T-helper 2 cell treated with Interferon-gamma antibody and Interleukin-4, amounts not matched to agents 5 μg/mL and 100 μg/mL, for 36 hours (primary cell): ENCODE measurements at places on chromosomes 6 and 20.

DNA sequence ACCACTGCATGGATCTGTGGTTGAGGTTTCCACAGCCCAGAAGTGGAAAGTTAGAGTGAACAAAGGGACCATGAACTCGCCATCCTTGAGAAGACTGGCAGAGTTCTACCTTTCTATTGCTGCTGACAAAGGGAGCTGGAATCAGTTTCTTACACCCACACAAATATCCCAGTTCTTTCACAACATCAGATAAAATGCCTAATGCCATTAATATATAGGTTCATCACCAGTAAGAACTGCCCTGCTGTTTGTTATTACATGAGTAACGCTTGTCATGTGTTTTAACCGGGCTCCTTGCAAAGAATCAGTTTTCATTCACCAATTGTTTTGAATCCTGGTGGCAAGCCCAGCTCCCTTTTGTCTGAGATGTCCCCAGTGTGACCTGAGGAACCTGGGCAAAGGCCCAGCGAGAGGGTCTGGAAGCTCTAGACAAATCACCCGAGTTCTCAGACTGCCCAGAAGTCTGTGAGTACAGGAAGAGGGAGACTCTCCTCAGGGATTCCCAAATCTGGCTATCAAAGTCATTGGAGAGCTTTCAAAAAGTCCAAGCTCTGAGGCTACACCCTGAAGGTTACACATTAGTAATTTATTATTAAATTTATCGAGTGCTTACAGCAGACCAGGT is 7.5 kb upstream of the CD164 start:
- no peak for DNase-seq

- DNase-seq: no peak
Observed at GRCh38 chr6:43491750-43492661, 14.6 kb downstream of the TJAP1 start.

DNA sequence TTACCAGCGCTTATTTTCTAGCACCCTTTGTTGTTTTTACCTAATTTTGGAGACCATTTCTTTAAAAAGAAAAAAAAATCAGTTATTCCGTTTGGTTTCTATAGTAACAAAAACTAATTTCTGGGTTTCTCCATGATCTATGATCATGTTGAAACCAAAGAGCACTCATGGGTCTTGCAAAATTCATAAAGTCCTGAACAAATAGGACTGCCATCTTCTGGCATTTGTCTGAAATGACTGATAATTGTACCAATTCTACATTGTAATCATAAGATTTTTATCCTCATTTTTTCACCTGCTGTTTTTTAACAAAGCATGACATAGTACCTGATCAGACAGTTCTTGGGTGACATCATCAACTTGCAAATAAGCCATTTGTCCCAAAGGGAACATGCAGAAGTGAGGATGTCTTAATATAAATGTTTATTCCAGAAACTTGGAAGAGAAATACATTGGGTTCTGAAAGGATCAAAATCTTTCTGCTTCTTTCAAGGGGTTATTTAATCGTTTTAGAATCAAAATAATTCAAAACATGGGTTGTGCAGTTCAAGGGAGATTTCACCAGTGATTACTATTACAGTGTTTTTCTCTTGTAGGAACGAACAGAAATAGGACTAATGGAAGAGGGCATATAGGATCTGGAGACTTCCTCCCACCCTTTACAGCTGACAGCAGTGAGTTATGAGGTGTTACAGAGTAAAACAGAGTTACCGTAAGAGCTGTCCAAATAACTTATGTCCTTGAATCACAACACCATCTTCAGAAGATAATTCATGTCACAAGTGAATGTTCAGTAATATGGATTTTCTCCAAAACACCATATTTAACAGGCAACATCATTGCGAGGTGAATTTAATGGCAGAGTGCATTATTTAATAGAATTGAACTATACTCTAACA is 87.1 kb upstream of the GJE1 start:
- DNase-seq: no peak

GRCh38 chr6:137391061-137391814 is 103.0 kb downstream of the OLIG3 start:
- DNase-seq: no peak

GRCh38 chr20:23587631-23588030 is 18.1 kb downstream of the CST9 start:
- DNase-seq: no peak

DNA sequence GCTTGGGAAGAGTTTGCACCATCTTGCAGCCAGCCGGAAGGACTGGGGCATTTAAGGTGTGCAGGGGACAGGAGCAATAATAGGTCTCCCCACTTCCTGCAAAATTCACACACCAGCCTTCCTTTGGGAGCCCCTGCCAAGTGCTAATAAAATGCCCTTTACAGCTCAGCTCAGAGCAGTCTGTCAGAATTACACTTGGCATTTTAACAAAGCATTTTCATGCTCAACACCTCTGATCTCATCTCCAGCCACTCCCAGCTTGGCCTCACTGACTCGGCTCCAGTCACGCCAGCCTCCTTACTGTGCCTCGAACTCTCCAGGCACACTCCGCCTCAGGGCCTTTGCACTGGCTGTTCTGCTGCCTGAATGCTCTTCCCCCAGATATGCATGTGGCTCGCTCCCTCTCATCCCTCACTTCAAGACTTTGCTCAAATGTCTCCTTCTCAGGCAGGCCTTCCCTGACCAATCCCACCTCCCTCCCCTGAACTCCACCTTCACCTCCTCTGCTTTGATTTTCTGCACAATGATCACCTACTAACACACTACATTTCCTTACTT is 43.7 kb downstream of the GRM4 start:
- DNase-seq: no peak

DNA sequence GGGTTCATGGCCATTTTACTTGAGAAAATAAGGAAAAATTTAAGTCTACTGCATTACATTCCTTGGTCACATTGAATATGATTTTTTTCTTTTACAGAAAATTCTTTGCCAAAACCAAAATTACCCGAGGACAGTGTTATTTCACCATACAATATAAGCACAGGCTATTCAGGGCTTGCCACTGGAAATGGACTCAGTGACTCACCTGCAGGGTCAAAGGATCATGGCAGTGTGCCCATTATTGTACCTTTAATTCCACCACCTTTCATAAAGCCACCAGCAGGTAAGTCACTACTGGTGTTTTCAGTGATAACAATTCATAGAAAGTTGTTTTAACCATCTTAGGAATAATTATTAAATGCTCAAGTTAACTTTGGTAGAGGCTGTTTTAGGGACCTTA is 16.2 kb downstream of the SOBP start:
- no peak for DNase-seq

GRCh38 chr20:44720997-44721784 is 6.0 kb downstream of the CCN5 start:
- no peak for DNase-seq

DNA sequence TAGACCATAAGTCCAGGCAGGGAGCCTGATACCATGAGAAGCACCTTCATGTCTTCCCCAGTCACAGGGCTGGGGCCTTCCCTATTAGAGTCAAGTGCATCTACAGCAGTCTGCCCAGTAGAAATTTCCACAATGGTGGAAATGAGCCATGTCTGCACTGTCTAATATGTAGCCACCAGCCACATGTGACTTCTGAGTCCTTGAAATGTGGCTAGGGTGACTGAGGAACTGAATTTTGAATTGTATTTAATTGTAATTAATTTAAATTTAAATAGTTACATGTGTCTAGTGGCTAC is 300.2 kb downstream of the CLIC5 start:
- no peak for DNase-seq

GRCh38 chr6:3540253-3540820 is 83.5 kb upstream of the SLC22A23 start:
- DNase-seq: no peak

- no peak for DNase-seq
Observed at GRCh38 chr20:9025011-9025410, 43.9 kb upstream of the PLCB4 start.

DNA sequence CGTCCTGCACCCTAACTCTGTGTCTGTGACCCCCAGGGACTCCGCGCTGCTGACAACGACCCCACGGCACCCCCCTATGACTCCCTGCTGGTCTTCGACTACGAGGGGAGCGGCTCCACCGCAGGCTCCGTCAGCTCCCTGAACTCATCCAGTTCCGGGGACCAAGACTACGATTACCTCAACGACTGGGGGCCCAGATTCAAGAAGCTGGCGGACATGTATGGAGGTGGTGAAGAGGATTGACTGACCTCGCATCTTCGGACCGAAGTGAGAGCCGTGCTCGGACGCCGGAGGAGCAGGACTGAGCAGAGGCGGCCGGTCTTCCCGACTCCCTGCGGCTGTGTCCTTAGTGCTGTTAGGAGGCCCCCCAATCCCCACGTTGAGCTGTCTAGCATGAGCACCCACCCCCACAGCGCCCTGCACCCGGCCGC is 129.0 kb downstream of the TAF4 start:
- no peak for DNase-seq

DNA sequence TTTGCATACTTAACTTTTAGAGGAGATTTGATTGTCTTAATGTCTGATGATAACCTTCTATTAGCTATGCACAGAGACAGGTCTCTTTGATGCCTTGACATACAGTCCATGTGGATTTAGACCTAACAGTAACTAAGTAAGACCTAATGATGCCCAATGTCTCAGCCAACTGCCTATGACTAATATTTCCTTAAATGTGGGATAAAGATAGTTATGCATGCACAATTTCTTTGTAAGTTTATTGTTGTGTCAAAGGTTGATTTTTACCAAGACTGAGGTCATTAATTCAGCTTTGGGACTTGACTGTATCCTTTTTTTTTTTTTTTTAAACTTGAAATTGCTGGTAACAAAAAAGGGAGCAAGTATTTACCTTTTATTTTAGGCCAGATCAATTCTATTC is 450.0 kb downstream of the HAO1 start:
- no peak for DNase-seq

DNA sequence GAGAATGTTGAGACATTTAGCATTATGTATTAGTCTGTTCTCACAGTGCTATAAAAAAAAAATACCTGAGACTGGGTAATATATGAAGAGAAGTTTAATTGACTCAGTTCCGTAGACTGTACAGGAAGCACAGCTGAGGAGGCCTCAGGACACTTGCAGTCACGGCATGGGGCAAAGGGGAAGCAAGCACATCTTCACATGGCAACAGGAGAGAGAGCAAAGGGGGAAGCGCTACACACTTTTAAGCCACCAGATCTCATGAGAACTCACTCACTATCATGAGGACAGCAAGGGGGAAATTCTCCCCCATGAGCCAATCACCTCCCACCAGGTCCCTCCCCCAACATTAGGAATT is 26.8 kb upstream of the TFAP2A start:
- DNase-seq: no peak

DNA sequence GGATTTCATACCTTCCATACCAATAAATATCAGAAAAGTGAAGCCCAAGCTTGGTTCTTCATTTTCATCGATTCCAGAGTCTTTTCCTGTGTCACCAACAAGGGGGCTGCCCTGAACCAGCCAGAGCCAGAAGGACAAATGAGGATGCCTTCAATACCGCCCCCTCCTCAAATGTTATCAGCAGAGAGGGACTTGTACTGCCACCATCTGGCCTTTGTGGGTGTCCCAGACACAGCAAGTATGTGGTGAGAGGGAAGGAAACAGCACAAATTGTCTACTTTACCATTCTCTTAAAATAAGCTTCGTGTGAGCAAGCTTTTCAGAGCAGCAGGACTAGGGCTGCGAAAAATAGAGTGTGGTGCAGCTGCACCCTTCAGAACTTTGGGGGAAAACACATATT is 165.3 kb downstream of the SOBP start:
- DNase-seq: no peak

DNA sequence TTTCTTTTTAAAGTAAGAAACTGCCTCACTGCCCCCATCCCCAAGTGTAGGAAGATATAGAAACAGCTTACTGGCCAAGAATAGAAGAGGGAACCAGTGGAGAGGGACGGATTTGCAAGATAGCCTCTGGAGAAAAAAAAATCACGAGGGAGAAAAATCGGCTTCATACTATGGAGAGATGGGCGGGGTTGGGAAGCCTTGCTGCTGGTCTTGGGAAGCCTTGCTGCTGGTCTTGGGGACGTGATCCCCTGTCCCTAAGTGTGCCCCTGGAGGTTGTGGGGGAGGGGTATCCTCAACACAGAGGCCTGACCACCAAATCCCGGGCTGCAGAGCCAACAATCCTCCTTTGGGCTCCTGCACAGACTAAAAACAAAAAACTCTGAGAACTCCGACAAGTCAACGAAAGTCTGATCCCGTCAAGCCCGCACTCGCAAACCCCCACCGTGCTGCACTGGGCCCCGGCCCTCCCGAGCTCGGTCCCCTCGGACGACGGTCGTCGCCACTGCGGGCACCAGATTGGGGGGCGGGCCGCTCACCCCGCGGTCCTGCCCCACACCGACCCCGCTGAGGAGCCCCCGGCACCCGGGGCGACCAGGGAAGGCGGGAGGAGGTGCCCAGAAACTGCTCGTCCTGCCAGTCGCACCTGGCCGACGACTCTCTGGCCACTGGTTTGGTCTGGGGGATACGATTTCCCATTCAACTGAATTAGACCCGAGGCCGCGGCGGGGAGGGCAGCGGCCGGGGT is 750 bp downstream of the MAP7 start:
- DNase-seq: no peak

- no peak for DNase-seq
Observed at GRCh38 chr20:56506103-56506502, 18.4 kb upstream of the FAM209A start.

GRCh38 chr20:61712688-61713087 is 353.0 kb downstream of the TAF4 start:
- no peak for DNase-seq

DNA sequence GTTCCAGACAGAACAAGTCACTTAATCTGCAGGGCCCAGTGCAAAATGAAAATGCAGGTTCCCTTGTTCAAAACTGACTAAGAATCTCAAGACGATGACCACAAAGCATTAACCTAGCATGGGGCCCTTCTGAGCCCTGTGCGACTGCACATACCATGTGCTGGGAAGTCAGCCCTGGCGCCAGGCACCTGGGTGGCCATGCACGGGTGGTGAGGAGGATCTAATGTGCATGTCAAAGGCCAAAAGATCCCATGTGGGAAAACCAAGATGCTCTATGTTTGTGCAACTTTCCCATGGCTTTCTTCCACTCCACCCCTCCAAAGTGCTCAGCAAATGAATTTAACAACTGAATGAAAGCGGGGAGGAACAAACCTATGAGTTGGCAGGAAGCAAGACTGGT is 33.5 kb upstream of the NXT1 start:
- no peak for DNase-seq

DNA sequence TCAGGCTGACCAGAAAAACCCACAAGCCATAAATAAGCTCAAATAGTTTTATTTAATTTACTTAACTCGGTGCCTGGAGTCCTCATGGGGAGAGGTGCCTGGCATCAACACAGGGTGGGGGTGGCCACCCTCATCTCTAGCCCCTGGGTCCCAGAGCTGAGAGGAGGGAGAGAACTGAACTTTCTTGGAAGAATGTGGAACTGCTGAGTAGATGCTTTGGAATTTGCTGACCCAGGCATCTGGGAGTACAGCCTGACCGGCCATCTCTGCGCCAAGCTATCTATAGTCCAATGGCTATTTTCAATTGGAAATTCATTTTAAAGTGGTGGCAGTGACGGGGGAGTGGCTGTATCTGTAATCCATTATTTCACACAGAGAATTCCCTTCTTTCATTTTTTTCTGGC is 104.8 kb downstream of the CDH26 start:
- DNase-seq: no peak

GRCh38 chr20:47801759-47802158 is 16.5 kb upstream of the SULF2 start:
- DNase-seq: no peak
